ENCODE measurements at places on chromosomes 2 and 18. TPM values are rescaled to one million over a fixed set of nuclear protein-coding genes. Genes with fewer than 3 reads are reported as not detected.

- DNase-seq, result no peak
Observed at GRCh38 chr18:13161276-13161899, 57.2 kb upstream of the LDLRAD4 start.

- no peak for DNase-seq
Observed at GRCh38 chr2:65434592-65435241, 2.3 kb upstream of the SPRED2 start.

GRCh38 chr2:74921236-74921736 is 37.2 kb upstream of the POLE4 start:
- no peak for DNase-seq

DNA sequence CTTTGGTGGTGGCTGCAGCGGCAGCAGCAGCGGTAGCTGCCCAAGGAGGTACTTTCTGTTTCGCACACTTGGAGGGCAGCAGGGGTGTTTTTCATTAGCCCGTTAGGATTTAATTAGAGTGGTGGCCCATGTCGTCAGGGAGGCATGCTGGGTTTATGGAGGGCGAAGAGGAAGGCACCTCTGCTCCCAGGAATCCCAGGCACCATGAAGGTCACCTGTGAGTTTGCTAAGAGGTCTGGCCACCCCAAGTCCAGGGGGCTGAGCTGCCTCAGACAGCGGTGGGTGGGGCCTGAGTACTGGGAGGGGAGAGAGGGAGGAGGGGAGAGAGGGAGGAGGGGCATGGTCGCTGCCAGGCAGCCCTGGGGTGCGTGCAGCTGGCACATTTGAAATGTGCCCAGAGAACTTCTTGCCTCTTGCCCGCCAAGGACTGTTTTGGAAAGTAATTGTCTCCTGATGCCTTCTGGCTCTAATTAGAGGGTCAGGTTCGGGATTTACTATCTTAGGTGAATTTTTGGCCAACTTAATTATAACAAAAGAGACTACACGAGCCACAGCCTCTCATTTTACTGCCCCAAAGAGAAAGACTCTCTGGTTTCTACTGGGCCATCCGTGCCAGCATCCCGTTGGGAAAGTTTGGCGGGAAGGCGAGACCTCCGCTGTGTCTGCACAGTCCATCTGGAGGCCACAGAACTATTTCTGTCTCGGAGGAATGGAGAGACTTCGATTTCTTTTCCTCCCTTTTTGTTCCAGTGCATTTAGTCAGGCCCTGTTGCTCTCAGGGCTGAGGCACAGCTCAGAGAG is 62.0 kb downstream of the GLI2 start:
- no peak for DNase-seq

DNA sequence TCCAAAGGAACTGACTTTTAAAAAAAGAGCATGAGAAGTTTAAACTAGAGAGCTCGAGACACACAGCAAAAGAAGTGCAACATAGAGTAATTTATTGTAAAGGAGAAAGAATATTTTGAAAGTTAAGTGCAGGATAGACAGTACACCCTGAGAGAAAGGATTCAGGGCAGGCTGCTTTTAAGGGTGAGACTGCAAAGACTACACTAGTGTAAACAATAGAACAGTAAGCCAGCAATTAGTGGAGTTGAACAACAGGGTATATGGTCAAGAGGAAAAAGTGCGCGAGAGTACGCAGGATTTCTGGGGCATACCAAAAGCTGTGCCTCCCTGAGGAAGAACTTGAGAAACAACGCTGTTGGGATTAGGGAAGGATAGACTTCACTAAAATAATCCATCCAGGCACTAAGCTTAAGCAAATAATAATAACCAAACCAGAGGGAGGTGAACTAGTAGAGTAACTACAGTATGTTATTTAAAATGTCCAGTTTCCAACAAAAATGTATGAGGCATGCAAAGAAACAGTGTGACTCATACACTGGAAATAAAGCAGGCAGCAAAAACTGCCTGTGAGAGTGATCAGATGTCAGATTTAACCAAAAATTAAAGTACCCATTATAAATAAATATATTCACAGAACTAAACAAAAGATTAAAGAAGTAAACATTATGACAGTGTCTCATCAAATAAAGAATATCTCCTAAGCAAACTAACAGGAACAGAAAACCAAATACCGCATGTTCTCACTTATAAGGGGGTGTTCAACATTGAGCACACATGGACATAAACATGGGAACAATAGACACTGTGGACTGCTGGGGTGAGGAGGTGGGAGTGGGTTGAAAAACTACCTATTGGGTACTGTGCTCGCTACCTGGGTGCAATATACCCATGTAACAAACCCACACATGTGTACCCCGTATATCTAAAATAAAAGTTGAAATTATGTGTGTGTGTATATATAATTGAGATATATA is 40.5 kb upstream of the EMILIN2 start:
- DNase-seq, result no peak

- no peak for DNase-seq
Observed at GRCh38 chr18:62664414-62664813, 50.9 kb upstream of the PHLPP1 start.

GRCh38 chr2:232931636-232932035 is 61.6 kb downstream of the SNORC start:
- no peak for DNase-seq

STARD6 gene
- total RNA-seq, result not detected

KCTD1 gene
- total RNA-seq, result 17.9 TPM

NEUROD1 gene
- total RNA-seq, result not detected

EIF2AK2 gene
- total RNA-seq, result 47.7 TPM

RFX8 gene
- total RNA-seq, result not detected

FZD7 gene
- total RNA-seq, result 24.2 TPM

CYTIP gene
- total RNA-seq, result 15.8 TPM

NTSR2 gene
- not detected for total RNA-seq

CCDC141 gene
- total RNA-seq, result 2.8 TPM
